ENCODE measurements at places on chromosomes 16 and 17.

DNA sequence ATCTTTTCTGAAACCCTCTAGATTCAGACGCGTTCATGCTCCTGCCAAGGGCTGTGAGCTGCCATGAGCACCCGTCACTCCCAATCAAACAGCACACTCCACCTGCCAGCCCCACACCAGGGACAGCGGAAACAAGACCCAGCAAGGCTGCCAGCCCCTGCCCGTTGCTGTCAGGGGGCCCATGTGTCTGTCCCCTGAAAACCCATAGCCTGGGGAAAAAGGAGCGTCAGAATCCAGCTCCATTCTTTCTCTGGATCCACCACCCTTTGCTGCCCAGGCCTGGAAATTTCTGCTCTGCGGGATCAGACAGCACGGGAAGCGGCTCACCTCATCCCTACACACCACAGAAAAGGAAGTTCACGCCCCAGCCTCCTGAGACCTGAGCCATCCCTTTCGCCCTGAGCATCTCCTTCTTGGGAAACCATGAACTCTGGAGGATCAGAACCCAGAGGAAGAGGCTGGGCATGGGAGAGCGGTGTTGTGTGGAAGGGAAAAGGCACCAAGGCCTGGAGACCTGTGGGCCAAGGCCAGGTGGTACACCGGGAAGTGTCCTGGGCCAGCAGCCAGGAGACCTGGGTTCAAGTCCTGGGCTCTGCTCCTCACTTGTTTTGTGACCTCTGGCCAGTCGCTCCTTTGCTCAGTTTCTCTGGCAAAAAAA, 51.5 kb upstream of the RCVRN start:
- no peak for DNase-seq

GRCh38 chr16:4053301-4053845, 62.9 kb downstream of the ADCY9 start:
- no peak for DNase-seq

- no peak for DNase-seq
Measured at GRCh38 chr17:78679495-78680395, 102.3 kb downstream of the CYTH1 start.

DNA sequence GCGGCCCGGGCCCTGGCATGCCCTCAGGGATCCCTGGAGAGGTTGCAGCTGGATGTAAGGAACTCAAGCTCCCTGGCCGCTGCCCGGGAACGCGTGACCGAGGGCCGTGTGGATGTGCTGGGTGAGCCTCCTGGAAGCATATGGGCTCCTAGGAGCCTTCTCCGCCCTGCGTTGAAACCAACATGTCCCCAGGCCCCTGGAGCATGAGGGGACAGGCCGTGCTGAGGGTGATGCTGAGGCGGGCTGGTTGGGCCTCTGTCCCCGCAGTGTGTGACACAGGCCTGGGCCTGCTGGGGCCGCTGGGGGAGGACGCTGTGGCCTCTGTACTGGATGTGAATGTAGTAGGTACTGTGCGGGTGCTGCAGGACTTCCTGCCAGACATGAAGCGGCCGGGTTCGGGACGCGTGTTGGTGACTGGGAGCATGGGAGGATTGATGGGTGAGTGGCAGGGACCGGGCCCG, 5.7 kb upstream of the HSD17B1 start:
- no peak for DNase-seq

GRCh38 chr16:16992975-16993765, 477.6 kb downstream of the XYLT1 start:
- DNase-seq, result no peak

All from iPS DF 19.7 (cell line).